ENCODE measurements at places on chromosomes 2 and 18.

DNA sequence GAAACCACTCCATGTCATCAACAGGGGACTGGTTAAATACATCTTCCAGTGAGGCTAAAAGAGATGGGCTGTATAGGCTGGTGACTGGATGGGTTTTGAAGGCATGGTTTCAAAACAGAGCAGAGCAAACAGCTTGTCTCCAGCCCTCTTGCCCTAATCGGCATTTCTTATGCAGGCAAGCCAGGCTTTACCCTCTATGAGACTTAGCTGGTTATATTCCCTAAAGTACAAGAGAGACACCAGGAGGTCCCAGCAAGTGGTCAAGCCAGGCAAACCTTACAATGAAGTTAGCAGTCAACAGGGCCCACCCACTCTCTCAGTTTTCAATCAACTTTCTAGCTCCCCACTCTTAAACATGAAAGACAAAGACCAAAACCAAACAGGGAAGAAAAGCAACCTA, 19.0 kb downstream of the OSBPL1A start:
- no peak for DNase-seq

DNA sequence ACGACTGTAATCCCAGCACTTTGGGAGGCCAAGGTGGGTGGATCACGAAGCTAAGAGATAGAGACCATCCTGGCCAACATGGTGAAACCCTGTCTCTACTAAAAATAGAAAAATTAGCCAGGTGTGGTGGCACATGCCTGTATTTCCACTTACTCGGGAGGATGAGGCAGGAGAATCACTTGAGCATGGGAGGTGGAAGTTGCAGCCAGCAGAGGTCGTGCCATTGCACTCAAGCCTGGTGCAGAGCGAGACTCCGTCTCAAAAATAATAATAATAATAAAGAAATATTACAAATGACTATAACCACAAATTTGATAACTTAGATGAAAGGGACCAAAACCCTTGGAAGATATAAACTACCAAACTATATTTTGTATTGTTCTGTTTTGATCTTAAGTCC, 226.3 kb upstream of the GULP1 start:
- no peak for DNase-seq

DNA sequence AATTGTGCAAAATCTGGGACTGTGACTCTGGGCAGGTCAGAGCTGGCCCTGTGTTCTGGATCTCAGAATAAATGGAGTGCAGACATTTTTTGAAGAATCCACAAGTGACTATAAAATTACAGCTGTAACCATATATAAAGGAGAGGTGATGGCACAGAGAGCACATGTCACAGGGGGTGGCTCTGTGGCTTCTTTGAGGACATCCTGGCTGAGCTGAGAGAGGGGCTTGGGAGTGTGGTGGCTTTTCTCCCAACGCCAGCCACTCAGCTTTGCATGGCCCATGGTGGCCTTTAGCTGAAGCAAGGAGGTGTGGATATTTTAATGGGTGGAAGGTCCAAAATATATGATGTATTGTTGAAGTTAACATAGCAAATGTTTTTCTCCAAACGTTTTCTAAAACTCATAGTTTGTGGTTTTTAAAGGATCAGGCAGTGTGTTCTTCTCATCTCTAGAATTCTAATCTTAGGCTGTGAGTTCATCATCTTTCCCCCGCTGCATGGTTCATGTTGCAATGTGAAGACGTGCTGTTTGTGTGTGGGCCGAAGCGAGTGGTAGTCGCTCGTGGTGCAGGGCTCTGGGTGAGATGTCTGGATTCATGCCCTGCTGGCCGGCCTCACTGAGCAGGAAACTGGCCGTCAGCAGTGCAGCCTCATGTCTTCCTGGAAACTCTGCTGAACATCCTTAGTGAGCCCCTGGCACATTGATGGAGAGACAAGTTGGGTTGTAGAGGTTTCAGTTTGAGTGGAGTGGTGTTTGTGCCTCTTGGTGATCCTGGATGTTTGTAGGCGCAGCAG, 109.9 kb downstream of the ZNF236 start:
- DNase-seq, result no peak

DNA sequence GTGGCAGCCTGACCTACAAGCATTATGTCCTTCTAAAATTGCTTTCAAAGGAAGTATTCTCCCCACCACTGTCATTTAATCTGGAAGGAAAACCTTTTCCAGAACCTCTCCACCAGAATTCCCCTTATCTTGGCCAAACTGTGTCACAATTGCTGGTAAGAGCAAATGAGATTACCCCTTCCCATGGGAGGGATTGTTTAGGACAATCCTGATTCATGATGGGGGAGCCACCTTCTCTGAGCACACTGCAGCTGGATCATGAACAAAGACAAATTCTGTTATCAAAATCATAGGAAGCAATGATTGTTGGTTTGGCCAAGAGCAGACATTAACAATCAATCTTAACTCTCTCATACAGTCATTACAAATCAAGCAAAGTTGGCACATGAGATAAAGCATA, 18.1 kb upstream of the ATOH8 start:
- DNase-seq, result no peak

- no peak for DNase-seq
These were observed 339.1 kb downstream of the SOX11 start for GRCh38 chr2:6031200-6031867.

DNA sequence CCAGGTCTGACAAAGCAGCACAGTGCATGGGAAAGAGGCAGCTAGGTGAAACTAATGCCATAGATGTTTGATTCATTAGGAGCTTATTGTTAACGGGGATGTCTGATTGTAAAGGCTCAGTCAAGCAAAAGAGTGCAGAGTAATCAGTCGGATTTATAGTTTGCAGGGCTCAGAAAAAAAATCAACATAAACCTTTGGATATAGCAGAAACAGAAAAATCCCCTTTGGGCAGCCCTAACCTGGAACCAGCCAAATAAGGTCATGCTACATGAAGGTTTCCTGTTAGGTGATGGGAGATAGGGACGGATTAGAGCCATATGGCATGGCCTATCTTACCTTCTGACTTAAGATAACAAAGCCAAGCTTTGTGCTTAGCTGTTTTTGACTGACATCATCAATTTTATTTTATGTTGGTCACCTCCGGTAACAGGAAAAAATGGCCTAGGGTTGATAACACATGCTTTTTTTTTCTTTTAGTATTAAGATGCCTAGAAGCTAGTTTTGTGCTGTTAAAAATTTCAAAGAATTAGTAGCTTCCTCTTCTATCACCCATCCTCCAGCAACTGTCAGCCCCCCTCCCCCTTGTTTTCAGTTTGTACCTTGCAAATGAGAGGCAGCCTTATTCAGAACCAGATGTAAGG, 60.7 kb upstream of the ZEB2 start:
- no peak for DNase-seq

GRCh38 chr2:63667132-63667700, 78.5 kb downstream of the MDH1 start:
- no peak for DNase-seq

Measured in nucleus accumbens (tissue), 56 donors.